ENCODE measurements at places on chromosomes 11 and 22.

- DNase-seq = peak; percentile 62
Measured at GRCh38 chr22:39135092-39135896, 17.2 kb downstream of the CBX7 start.

DNA sequence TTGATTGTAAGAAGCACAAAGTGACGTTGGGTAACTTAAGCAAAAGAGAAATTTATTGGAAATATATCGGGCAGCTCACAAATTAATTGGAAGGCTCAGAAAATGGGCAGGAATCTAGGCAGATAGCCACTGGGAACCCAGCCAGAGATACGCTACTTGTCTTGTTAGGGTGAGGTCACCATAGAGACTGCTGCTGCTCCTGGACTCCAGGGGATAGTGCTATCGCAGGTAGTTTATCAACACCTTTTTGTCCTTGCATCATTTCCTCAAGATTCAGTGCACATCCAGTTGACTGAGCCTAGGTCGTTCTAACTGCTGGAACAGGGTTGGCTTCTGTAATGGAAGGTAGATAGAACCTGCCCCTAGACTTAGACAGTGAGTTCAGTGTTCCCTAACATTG is 19.6 kb downstream of the AMOTL1 start:
- no peak for DNase-seq

- peak; percentile 85 for DNase-seq
Measured at GRCh38 chr11:102047305-102047924, at the start of gene CFAP300. Gene CFAP300, plus strand, starts transcription at chr11:102047437. Its CDS starts 34 bp downstream, at chr11:102047471.

GRCh38 chr22:35023692-35024363 is 42.1 kb upstream of the ISX start:
- peak; percentile 77 for DNase-seq

DNA sequence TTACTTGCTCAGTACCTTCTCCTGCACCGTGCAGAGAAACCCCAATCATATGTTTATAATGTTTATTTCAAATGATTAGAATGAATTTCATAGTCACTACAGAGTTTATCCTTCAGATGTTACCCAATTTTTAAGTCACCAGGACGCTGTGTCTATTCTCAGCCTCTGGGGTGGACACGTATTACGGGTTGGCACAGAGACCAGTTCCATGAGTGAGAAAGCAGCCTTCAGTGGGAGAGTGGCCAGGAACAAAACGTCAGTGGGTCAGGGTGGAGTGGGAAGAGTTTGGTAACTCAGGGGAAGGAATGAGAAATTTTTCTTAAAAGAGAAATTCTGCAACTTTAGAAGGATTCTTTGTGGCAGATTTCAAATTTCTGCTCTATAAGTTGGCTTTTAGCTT is 77.1 kb upstream of the MTMR2 start:
- DNase-seq = no peak

GRCh38 chr22:24758164-24758799 is 16.2 kb downstream of the PIWIL3 start:
- peak; percentile 68 for DNase-seq

DNA sequence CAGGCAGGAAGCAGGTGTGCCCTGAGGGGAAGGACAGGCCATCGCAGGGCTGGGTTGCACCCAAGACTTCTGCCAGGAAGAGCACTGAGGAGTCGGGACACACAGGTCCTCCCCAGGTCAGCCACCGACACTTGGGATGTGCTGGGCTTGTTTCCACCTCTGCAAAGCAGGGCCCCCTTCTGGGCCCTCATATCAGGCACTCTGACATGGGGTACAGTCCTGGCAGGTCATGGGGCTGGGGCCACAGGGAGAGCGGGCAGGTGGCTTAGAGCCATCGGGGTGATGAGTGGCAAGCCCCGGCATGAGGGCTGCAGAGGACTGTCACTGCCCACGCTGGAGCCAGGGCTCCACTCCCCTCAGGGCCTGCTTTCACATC is 7.9 kb upstream of the ADORA2A start:
- no peak for DNase-seq

- no peak for DNase-seq
Measured at GRCh38 chr11:35302398-35302797, 117.0 kb downstream of the SLC1A2 start.

GRCh38 chr11:32434356-32435151 is 785 bp downstream of the WT1 start:
- no peak for DNase-seq

- no peak for DNase-seq
Measured at GRCh38 chr22:23530766-23531282, 49.3 kb downstream of the IGLL1 start.

DNA sequence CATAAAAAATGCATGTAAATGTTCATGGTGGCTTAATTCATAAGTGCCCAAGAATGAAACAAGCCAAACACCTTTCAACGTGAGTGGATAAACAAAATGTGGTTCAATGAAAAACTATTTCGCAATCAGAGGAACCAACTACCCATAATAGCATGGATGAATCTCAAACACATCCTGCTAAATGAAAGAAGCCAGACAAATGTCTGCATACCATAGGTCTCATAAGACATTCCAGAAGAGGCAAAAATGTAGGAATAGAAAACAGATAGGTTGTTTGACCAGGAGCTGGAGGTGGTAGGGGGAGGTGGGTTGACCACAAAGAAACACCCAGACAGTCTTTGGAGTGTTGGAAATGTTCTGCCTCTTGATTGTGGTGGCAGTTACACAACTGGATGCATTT is 13.2 kb upstream of the OSBPL5 start:
- peak; percentile 79 for DNase-seq

GRCh38 chr11:128757886-128758612 is 64.2 kb downstream of the FLI1 start:
- no peak for DNase-seq

DNA sequence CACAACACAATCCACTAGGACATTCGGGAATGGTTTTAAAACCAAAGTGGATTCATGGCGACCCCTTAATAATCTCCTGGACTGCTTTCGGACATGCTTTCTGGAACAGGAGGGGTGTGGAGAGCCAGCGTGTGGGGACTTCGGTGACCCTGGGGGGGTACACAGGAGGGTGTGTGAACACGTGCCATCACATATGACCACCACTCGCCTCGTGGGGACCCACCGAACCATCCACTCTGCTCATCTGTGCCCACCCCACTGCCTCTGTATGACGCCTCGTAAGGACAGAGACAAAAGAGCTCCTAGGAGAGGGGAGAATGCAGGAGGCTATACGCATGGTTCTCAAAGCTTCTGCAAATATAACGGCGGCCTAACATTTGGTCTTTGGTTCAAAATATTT is 8.9 kb downstream of the LTO1 start:
- DNase-seq = no peak

- DNase-seq = peak; percentile 42
Measured at GRCh38 chr11:102806296-102806695, 8.3 kb upstream of the MMP1 start.

DNA sequence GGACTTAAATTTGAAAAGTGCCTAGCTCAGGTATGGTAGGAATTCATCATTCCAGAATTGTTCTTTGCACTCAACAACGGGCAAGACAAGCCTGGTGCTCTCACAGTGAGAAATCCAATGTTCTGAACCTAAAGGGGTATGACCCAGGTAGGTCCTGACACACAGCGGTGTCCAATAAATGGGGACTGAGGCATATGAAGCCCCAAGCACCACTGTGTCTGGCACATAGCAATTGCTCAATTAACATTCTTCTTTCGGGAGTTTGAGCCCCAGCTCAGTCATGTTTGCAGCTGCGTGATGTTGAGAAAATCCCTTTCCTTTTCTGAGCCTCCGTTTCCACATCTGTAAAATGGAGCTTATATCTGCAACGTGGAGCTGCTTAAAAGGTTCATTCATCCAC is 535.8 kb downstream of the MIAT start:
- no peak for DNase-seq

DNA sequence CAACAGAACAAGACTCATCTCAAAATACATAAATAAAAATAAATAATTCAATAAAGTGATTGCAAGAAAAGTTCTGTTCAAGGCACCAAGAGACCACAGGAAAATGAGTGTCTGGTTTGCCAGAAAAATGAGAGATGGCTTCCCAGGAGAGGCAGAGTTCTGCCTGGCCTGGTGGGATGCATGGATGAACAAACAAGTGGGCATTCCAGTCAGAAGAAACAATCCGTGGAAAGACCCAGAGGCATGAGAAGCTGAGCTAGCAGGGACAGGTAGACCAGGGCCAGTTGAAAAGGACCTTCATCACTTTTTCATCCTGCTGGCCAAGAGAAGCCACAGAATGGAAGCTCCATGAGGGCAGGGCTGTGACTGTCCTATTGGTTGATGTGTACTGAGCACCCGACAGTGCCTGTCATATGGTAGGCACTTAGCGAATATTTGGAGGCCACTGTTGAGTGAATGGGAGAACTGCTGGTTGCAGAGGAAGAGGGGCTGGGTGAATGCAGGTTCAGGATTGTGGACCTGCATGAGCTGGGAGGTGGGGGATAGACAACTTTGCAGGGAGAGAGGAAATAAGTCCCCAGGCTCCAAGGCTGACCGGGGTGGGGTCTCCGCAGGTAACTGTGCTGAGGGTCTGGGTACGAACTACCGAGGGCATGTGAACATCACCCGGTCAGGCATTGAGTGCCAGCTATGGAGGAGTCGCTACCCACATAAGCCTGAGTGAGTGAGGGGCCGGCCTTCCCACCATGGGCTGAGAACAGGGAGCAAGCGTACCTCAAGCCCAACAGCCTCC is 3.7 kb downstream of the F2 start:
- no peak for DNase-seq

DNA sequence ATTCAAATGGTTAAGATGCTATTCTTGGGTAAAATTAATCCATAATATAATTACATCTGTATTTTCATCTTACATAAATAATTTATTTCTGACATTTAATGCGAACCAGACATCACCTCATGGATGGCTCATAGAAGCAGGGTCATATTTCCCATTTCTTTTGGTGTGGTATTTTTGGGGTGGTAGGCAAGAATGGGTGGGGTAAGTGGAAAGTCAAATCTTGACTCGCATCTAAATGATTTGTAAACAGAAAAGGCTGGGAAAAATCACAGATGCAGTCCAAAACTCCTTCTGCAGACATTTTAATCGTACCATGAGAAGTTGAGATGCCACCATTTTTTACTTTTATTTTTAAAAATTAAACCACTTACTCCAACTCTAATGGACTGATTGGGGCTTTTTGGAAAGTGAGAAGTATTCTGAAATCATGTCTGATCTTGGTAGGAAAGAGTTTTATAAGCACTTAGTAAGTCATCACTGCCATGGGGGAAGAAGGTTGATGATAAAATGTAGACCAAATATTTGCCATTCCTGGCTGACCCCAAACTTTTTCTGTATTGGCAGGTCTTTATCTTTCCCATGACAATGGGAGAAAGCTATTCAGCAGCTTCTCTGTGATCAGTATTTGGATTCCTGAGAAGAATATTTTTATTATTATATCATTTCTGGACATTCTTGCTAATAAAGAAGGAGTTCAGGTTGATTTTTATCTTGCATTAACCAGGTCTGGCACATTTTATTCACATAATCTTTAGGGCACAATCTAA is 47.2 kb upstream of the BLID start:
- DNase-seq = peak; percentile 56

- DNase-seq = peak; percentile 3
Measured at GRCh38 chr11:6968816-6969215, 42.6 kb downstream of the ZNF215 start.
